ENCODE measurements at places on chromosomes 5 and 9.

DNA sequence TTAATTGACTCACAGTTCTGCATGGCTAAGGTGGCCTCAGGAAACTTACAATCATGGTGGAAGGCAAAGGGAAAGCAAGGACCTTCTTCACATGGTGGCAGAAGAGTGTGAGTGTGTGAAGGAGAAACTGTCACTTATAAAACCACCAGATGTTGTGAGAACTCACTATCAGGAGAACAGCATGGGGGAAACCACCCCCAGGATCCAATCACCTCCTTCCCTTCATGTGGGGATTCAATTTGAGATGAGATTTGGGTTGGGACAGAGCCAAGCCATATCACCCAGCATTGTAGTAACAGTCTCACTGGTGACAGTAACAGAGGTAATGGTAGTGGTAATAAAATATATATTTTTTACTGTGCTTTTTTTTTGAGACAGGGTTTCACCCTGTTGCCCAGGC, 18.1 kb downstream of the ZBTB5 start:
- DNase-seq = no peak

DNA sequence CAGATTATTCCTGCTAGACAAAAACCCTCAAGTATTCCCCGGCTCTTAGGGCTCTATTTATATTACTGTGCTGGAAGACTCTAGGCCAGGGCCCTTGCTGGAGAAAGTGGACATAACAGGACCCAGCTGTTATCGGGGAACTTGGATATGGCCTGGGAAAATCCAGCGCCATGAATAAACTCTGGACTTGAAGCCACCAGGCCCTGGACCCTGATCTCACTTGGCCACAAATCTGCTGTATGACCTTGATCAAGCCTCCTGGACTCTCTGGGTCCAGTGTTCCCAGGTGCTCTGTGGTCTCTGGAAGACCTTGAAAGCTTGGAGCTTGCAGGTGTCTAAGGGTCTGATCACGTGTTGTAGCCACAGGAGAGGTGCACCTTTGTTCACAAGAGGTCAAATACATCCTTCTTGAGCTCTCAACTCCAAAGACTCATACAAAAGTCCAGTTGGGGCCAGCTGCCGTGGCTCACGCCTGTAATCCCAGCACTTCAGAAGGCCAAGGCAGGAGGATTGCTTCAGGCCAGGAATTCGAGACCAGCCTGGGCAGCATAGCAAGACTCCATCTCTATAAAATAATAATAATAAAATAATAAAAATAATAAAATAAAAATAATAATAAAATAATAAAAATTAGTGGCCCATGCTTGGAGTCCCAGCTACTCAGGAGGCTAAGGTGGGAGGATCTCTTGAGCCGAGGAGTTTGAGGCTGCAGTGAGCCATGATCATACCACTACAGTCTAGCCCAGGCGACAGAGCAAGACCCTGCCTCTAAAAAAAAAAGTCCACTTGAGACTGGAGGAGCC, 26.5 kb downstream of the COL27A1 start:
- no peak for DNase-seq

GRCh38 chr5:74113927-74114326, 487.9 kb downstream of the ARHGEF28 start:
- DNase-seq = no peak

- DNase-seq = no peak
These were observed at the start of gene ARL10 for GRCh38 chr5:176365351-176366231. Gene ARL10 (plus strand): TSS chr5:176365487. CDS start chr5:176365564, 77 bp downstream.

DNA sequence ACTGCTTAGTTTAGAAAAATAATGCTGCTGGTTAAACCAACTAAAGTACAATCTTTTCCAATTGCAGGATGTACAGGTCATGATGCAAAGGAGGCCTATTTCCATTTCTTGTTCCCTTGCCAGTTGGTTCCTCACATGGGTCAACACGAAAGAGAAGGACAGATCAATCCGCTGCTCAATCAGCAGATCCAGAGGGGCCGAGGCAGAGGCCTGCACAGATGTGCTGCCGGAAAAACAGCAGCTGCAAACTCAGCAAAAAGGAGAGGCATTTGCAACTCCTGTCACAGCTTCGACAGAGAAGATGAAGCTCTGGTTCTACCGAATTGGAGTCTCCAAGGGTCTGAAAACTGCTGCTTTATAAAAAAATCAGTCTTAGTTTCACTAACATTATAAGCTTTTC, 69.8 kb downstream of the NIPSNAP3B start:
- DNase-seq = no peak
